ENCODE measurements at places on chromosomes 3 and 15.
A peak's percentile ranks its signal among the peaks of the same experiment; 100 is the strongest.

DNA sequence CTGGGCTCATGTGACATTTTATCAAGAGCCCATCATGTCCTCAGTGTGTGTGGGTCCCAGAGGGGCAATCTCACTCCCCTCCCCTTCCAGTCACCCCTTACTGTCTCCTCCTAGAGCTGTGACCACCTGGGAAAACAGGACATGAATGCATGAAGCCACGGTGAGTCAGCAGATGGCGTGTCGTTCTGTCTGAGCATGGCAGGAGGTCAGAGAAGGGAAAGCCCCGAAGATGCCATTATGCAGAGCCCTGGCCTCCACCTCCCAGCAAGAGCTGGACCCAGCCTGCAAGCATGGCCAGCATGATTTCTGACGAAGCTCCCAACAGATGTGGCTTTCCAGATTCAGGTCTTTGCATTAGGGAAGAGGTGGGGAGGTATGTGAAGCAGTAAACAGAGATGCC lies 118.5 kb downstream of the TLE3 start:
- no peak for DNase-seq

GRCh38 chr3:15815696-15816095 lies 17.9 kb upstream of the ANKRD28 start:
- DNase-seq: peak; percentile 85

DNA sequence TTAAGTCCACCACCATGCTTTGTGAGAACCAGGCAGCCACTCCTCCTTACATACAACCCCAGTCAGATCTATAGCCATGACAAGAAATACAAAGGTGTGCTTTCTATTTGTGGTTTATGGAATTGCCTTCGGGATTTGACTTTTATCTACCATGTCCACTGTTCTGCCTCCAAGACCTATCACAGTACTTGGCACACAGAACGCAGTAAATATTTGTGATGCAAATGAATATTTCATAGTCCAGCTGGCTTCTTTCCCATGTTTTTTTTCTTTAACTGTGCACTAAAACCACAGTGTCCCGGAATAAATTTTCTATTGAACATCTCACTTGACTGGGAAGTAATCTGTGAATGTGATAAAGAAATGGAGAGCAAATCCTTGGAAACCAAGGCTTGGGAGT lies 314.7 kb downstream of the RORA start:
- DNase-seq: no peak

GRCh38 chr3:154275965-154276364 lies 48.3 kb downstream of the DHX36 start:
- DNase-seq: no peak

GRCh38 chr3:101273156-101273555 lies 47.2 kb downstream of the IMPG2 start:
- DNase-seq: no peak

- DNase-seq: no peak
Observed at GRCh38 chr3:157180262-157180661, 20.3 kb upstream of the CCNL1 start.

GRCh38 chr3:150335631-150336030 lies 72.5 kb upstream of the TSC22D2 start:
- DNase-seq: peak; percentile 54

- no peak for DNase-seq
Observed at GRCh38 chr15:93252780-93253179, 163.8 kb upstream of the RGMA start.

DNA sequence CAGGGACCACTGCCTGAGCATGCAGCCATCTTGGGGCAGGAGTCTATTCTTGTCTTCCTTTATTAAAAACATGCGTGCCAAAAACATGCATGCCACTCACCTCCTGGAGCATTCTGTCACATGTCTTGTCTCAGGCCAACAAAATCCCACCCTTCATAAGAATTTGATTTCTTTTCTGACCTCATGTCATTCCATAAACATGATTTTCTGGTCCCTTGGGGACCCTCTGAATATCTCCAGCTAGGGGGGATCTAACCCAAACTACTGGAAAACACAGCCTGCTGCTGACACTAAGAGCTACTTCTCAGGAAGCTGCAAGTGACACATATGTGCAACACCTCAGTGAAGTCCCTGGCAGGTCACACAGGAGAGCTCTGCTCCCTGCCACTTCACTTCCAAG lies 26.8 kb upstream of the NOX5 start:
- DNase-seq: no peak

DNA sequence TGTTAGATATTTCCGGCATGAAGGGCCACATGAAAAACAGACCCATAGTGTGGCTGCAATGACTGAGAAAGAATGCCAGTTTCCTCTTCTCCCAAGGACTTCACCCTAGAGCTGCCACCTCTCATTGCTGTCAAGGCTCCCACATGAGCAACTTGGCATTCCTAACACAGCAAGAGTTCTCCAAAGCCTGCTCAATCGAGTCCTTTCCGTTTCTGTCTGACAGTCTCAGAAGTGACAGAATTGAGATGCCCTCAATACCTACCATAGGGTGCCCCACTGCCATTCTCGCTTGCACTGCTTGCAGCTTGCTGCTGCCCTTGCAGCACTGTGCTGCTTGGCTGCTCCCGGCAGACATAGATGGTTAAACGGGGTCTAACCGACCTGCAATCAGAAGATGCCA lies 44.3 kb downstream of the UBP1 start:
- DNase-seq: no peak

DNA sequence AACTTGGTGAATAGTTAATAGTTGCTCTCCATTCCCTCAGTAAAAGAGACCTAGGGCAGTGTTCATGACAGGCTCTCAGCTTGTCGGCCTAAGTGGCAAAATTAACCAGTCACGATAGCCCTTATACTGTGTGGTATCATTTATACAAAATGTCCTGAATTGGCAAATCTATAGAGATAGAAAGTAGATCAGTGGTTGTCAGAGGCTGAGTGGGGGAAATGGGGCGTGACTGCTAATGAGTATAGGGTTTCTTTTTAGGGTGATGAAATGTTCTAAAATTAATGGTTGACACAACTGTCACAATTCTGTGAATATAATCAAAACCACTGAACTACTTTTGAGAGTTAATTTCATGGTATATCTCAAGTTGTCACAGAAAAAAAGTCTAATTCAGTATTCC lies 20.9 kb downstream of the ARIH1 start:
- DNase-seq: no peak

DNA sequence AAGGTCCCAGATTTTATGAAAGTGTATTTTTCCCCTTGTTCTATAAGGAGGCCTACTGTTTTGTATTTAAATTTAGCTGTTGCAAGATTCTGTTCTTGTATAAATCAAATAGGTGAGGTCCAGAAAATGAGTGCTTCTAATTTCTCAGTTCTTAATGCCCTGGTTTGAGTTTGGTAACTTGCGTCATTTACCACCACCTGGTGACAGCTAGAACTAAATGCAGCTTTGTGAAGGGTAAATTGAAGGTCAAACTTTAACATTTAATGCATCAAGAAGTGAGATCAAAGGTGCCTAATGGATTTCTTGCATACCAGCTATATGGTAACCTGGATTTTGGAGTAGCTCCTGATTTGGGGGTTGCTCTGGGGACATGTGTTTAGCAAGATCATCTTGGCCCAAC lies 50.7 kb upstream of the POLR2M start:
- DNase-seq: no peak

All from astrocyte of the spinal cord (primary cell).